ENCODE measurements at places on chromosomes 1 and 21.

- no peak for DNase-seq
Measured at GRCh38 chr1:153985941-153986761, at the start of gene RAB13. RAB13 (minus strand) TSS chr1:153986339; CDS start chr1:153986236, 103 bp downstream.

GRCh38 chr21:41755258-41755933 lies 11.5 kb downstream of the RIPK4 start:
- no peak for DNase-seq

GRCh38 chr1:182281541-182281940 lies 110.0 kb downstream of the GLUL start:
- DNase-seq = no peak

GRCh38 chr1:26717017-26717491 lies 21.2 kb downstream of the ARID1A start:
- DNase-seq = no peak

- DNase-seq = no peak
Measured at GRCh38 chr1:68065766-68066165, 15.3 kb upstream of the DIRAS3 start.
